Hepatocyte (in vitro differentiated cells): ENCODE measurements at places on chromosomes 3 and 15.

GRCh38 chr15:98977441-98977840 is 30.2 kb downstream of the PGPEP1L start:
- H3K36me3 ChIP-seq, result no peaks in the 10 kb centered on the region
- no peak overlapping the region for H3K4me3 ChIP-seq
- H3K27me3 ChIP-seq, result no peaks in the 10 kb centered on the region
- DNase-seq, result no peak

GRCh38 chr15:31365655-31366127 is 39.1 kb downstream of the KLF13 start:
- H3K4me3 ChIP-seq, result no peak overlapping the region
- H3K27ac ChIP-seq, result peak overlapping the region; percentile 79
- peak; percentile 93 for DNase-seq
- H3K27me3 ChIP-seq, result no peaks in the 10 kb centered on the region
- H3K4me1 ChIP-seq, result peaks cover 46% of the 10 kb centered on the region

GRCh38 chr3:161602475-161602874 is 105.9 kb downstream of the OTOL1 start:
- H3K36me3 ChIP-seq, result no peaks in the 10 kb centered on the region
- H3K27ac ChIP-seq, result no peak overlapping the region
- no peak for DNase-seq
- no peaks in the 10 kb centered on the region for H3K27me3 ChIP-seq
- H3K4me1 ChIP-seq, result peaks cover 8% of the 10 kb centered on the region

GRCh38 chr3:25854635-25855034 is 64.7 kb downstream of the OXSM start:
- no peak overlapping the region for H3K4me3 ChIP-seq
- DNase-seq, result peak; percentile 23
- H3K36me3 ChIP-seq, result no peaks in the 10 kb centered on the region
- H3K4me1 ChIP-seq, result peaks cover 4% of the 10 kb centered on the region
- H3K27ac ChIP-seq, result peak overlapping the region; percentile 6

DNA sequence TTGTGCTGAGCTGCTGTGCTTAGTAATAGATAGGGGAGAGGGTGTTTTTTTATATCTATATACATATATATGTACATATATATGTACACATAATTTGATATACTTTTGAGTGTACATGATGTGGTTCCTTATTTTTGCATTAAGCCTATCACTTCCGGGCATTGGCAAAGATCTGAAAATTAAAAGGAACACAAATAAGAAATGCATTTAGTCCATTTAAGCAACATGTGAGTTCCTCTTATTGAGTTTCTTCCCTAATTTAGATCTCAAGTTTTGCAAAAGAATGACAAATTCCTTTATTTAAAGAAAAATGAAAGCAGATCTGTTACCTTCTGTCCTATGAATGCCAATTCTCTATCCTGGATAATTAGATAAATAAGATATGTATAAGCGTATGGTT is 435.1 kb downstream of the LPP start:
- peaks cover 6% of the 10 kb centered on the region for H3K4me1 ChIP-seq
- no peaks in the 10 kb centered on the region for H3K27me3 ChIP-seq
- H3K36me3 ChIP-seq, result no peaks in the 10 kb centered on the region
- H3K27ac ChIP-seq, result no peak overlapping the region
- no peak overlapping the region for H3K4me3 ChIP-seq

DNA sequence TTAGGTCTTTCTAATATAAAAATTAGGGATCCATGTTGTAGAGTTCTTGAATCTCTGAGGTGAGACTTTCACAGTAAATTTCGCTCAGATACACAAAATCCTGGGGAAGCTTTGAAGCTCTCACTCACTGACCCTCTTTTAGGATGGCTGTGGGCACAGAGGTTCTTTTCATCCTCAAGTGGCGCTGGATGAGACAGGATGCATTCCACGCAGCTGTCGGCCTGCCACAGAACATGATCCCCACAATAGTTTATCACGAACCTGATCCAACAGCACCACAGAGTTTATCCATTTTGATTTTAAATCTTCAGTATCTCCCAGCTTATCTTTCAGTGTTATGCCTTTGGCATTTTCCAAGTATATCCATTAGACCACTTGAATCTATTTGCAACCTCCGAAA is 91.9 kb downstream of the WDR76 start:
- H3K4me3 ChIP-seq, result no peak overlapping the region
- H3K27me3 ChIP-seq, result no peaks in the 10 kb centered on the region
- H3K36me3 ChIP-seq, result no peaks in the 10 kb centered on the region

GRCh38 chr15:56805466-56806147 is 72.3 kb upstream of the ZNF280D start:
- no peaks in the 10 kb centered on the region for H3K36me3 ChIP-seq
- H3K27me3 ChIP-seq, result no peaks in the 10 kb centered on the region
- no peak overlapping the region for H3K27ac ChIP-seq

- H3K27me3 ChIP-seq, result no peaks in the 10 kb centered on the region
- no peaks in the 10 kb centered on the region for H3K36me3 ChIP-seq
- H3K4me1 ChIP-seq, result no peaks in the 10 kb centered on the region
- no peak overlapping the region for H3K27ac ChIP-seq
- no peak overlapping the region for H3K4me3 ChIP-seq
Measured at GRCh38 chr3:81650187-81650586, 111.3 kb downstream of the GBE1 start.

- DNase-seq, result no peak
- H3K4me1 ChIP-seq, result no peaks in the 10 kb centered on the region
- H3K4me3 ChIP-seq, result no peak overlapping the region
- H3K36me3 ChIP-seq, result no peaks in the 10 kb centered on the region
- no peak overlapping the region for H3K27ac ChIP-seq
Measured at GRCh38 chr3:114700637-114701234, 406.9 kb downstream of the TIGIT start.
